ENCODE measurements at places on chromosomes 7 and 10.

DNA sequence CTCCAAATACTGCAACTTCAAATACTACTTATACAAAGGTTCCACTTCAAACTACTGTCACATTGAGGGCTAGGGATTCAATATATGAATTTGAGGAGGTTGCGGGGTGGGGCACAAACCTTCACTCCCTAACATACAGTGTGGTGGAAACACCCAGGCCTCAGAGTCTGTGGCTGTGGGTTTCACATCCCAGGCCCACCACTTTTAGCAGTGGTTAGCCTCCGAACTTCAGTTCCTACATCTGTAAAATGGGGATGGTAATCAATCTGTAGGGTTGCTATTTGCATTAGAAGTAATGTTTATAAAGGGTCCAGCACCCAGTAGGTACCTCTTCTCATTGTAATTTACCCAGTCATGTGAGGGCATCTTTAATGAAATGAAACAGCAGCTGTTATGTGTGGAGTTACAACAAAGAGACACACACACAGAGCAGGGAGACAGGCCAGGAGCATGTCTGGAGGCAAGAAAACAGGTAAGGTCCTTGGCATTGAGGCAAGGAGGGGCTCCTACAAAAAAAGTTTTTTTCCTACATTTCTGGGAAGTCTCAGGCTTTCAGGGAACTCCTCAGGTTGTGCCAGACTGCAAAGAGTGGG lies 570.9 kb downstream of the LRMDA start:
- DNase-seq, result no peak

DNA sequence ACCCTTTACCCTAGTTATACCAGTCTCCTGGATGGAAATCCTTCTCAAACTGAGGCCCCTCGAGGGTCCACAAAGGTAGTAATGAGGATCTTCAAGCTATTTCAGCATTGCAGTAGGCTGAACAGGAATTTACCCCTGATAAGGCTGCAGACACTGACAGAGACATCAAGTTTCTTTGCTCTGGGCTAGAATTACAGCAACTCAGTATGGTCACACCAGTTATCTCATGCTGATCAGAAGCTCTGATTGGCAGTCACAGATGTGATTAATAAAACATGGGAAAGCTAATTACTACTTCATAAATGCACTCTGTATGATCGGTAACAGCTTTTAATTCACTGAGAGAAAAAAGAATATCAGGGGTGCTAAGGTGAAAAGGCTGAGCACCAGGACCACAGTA lies 30.6 kb downstream of the FAM204A start:
- DNase-seq, result no peak

- DNase-seq, result no peak
Observed at GRCh38 chr7:552868-553635, 33.4 kb upstream of the PDGFA start.

- DNase-seq, result no peak
Observed at GRCh38 chr7:127396184-127396583, 3.7 kb upstream of the ZNF800 start.

- no peak for DNase-seq
Observed at GRCh38 chr10:84012831-84013458, 126.4 kb upstream of the GHITM start.

DNA sequence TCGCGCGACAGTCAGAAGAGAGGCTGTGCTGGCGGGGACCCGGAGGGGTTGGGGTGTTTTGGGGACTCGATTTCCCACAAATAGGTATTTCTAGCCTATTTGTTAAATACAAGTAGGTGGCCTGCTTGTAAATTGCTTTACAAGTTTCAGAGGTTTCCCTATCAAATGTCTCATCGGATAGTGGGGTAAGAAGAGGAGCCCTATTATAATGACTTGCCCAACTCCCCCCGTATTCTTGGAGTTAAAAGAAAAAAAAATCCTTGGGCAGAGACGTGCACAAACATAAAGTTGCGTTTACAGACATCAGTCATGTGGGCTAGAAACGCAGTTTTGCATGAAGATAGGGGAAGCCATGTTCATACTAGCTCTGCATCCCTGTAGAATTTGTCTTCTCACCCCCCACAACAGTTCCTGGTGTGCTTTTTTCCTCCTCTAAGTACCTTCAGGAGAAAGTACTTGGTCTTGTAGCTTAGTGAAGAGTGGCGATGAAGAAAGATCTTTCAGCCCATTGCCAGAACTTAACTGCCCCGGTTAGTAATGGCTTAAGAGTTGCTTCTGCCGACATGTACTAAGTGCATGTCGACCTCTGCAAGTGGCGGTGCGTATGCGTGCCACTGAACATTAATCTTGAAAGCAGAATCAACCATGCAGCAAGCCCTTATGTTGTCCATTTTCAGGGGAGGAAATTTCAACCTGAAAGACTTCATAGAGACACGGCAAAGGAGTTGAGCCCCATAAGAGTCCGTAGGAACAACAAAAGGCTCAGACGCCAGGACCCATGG lies 832 bp upstream of the TIAL1 start:
- no peak for DNase-seq

GRCh38 chr10:21797984-21798765 lies 205.4 kb downstream of the DNAJC1 start:
- no peak for DNase-seq

GRCh38 chr10:3943695-3944257 lies 158.8 kb upstream of the KLF6 start:
- no peak for DNase-seq

- no peak for DNase-seq
Observed at GRCh38 chr7:154765118-154765517, 237.8 kb downstream of the PAXIP1 start.

GRCh38 chr7:70165477-70166170 lies 567.3 kb downstream of the AUTS2 start:
- no peak for DNase-seq

DNA sequence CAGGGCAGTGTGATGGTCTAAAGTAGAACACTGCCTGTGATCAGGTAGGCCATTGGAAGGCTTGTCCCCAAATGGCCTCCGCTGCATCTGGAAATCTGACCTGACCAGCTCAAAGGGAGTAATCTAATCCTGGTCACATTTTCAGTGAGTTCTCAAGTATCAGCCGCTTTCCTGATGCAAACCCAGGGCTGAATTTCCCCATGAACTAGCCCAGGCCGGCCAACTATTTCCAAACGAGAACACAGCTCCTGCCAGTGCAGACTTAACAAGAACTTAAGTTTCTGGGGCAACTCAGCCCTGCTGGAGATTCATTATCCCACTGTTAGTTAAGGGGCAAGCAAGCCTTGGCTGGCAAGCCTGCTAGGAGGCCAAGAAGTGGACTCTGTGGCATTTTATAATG lies 59.6 kb upstream of the FAM180A start:
- DNase-seq, result no peak

DNA sequence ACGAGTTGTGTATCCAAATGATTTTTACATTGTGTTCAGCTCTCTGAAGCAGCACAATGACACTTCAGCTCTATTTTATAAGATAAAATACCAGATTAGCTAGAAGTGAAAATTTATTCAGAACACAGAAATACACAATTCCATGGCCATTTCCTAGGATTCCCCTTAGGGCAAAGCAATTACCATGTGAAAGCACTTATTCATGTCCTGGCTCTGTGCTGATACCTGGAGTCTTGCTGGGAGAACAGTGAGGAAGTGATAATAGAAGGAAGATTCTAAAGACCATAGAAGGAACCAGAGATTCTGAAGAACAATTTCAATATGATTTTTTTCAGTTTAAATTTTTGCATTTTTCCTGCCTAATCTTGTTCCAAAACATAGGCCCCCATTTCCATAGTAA lies 657.4 kb upstream of the ZWINT start:
- DNase-seq, result no peak

All from stimulated activated CD4-positive, alpha-beta T cell treated with anti-CD3 and anti-CD28 coated beads, Interleukin-1b, Interleukin-23, amount 100 ng/mL, for 24 hours (primary cell).